IMR-90 (cell line): ENCODE measurements at places on chromosomes 11 and 22. TPM values are rescaled to one million over a fixed set of nuclear protein-coding genes. Genes with fewer than 3 reads are reported as not detected.
A peak's percentile ranks its signal among the peaks of the same experiment; 100 is the strongest.

Gene PPARA
- total RNA-seq: 6.1 and 7.0 TPM in 2 replicates

GRCh38 chr11:60991457-60991856 lies 20.0 kb downstream of the CD6 start:
- H3K27ac ChIP-seq: no peak overlapping the region
- no peak for DNase-seq
- H3K27me3 ChIP-seq: peaks cover 49% of the 10 kb centered on the region
- no peaks in the 10 kb centered on the region for H3K4me1 ChIP-seq

DNA sequence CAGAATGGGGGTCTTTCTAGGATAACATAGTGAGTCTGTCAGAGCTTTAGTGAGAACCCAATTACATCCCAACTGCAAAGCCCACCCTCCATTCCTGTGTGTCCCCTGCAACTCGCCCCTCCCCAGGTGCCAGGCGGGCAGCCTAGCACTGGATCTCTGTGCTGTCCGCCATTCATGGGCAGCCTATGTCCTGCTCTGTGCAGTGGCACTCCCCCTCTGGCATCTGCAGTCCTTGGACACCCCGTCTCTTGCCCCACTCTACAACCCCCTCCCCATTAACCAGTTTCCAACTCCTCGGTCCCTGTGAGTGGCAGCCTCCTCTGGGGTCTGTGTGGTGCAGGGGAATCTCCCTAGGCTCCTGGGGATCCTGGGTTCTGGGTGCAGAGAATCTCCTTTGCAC lies 37.0 kb downstream of the MYO7A start:
- no peaks in the 10 kb centered on the region for H3K36me3 ChIP-seq
- H3K27ac ChIP-seq: no peak overlapping the region
- no peak overlapping the region for H3K4me3 ChIP-seq

DNA sequence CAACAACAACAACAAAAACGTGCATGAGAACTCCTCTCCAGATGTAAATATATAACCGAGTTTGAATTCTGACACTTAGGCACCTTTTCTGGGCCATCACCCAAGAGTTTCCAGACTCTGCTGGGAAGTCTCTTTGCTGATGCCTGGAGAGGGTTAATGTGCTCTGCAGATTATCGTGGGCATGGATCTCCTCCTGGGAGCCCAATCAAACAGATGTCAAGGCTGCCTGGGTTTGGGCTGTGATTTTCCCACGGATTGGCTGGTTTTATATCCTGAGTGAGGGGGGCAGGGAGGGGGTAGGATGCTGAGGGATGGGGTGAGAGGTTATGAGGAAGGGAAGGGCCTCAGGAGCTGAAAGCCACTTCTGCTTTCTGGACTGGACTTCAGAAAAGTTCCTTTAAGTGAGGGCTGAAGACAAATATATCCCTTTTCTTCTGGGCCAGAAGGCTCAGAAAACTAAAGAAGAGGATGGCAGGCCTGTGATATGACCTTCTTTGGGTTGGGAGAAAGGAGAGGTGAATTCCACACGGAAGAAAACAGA lies 4.2 kb downstream of the ELF5 start:
- no peaks in the 10 kb centered on the region for H3K36me3 ChIP-seq
- H3K4me1 ChIP-seq: peaks cover 3% of the 10 kb centered on the region; the same call in 1 of the 2 replicates
- no peak overlapping the region for H3K4me3 ChIP-seq
- DNase-seq: no peak

DNA sequence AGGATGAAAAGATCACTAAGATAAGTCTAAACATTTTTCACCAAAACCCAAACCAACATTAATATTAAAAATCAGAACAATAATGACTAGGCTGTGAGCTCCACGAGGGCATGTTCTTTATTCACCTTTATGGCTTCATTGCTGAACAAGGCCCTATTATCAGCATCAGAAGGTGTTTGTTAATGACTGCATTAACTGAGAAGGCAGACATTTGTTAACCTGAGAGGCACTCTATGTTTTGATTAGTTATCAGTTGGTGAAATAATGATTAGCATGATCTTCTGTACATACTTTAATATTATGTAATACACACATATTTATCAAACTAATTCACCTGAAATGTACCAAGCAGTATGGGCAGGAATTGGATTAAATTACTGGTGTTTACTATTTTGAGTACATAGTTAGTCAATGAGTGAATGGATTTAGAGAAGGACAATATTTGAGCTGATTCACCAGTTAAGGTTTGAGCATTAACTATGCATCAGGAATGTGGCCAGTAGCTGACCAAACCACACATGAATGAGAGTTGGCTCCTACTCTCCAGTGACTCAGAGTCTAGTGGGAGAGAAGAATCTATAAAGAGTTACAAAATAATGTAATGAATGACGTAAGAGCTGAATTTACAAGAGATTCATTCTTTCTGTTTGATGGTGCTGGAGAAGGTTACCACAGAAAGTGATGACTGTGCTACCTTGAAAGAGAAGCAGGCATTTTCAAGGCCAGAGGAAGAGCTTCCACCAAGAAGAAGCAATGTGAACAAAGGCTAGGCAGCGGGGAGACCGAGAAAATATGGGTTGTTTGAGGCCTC lies 6.7 kb downstream of the IL18 start:
- H3K4me1 ChIP-seq: peaks cover 9% of the 10 kb centered on the region
- H3K27ac ChIP-seq: peak overlapping the region; percentile 62
- H3K36me3 ChIP-seq: no peaks in the 10 kb centered on the region
- peak; percentile 100 for DNase-seq

DNA sequence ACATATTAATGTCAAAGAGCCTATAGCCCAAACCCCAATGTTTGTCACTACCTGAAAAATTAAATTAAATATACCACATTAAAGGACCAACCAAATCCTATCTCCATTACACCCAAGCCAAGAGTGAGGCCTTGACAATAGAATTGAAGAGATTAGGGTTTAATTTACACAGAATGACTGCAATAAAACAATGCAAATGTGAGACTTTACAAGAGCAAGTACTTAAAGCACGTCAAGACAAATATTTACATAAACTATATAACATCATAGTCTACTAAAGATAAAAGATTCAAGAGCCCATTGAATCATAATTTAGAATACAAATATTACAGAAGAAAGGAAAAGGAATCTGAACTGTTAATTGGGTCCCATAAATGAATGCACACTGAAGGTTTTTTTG lies 85.6 kb downstream of the CADM1 start:
- peaks cover 2% of the 10 kb centered on the region for H3K4me1 ChIP-seq
- DNase-seq: no peak
- H3K4me3 ChIP-seq: no peak overlapping the region
- H3K36me3 ChIP-seq: no peaks in the 10 kb centered on the region
- no peaks in the 10 kb centered on the region for H3K27me3 ChIP-seq

Gene SCGB1D4
- total RNA-seq: not detected in 2 replicates

GRCh38 chr22:24030186-24030702 lies 19.1 kb downstream of the CABIN1 start:
- H3K27ac ChIP-seq: no peak overlapping the region
- no peak overlapping the region for H3K4me3 ChIP-seq
- H3K4me1 ChIP-seq: no peaks in the 10 kb centered on the region
- DNase-seq: no peak
- H3K36me3 ChIP-seq: peaks cover 3% of the 10 kb centered on the region; the same call in 1 of the 2 replicates

GRCh38 chr22:20389288-20389687 lies 4.7 kb upstream of the ZNF74 start:
- H3K27ac ChIP-seq: no peak overlapping the region
- no peak overlapping the region for H3K4me3 ChIP-seq
- no peak for DNase-seq
- H3K27me3 ChIP-seq: peaks cover 2% of the 10 kb centered on the region; the same call in 1 of the 2 replicates

DNA sequence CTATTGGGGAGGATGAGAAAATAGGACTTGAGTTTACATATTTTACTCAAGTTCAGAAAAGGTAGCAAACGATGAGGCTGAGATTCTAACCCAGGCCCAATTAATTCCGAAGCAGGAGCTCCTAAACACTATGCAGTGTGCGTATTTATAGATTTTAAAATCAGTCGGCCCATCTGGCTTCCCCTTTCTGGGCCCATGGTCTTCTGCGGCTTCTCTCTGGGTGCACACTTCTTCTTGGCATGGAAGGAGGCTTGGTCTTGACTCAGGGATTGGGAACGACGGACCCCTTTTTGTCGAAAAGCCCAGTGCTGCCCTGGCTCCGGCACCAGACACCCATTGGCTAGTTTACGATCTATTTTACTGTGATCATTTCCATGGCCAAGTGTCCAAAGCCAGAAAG lies 1433.8 kb downstream of the BRD1 start:
- H3K36me3 ChIP-seq: no peaks in the 10 kb centered on the region
- H3K27me3 ChIP-seq: no peaks in the 10 kb centered on the region
- no peaks in the 10 kb centered on the region for H3K4me1 ChIP-seq
- H3K4me3 ChIP-seq: no peak overlapping the region
- H3K27ac ChIP-seq: no peak overlapping the region
- no peak for DNase-seq

- no peaks in the 10 kb centered on the region for H3K27me3 ChIP-seq
- no peaks in the 10 kb centered on the region for H3K4me1 ChIP-seq
- DNase-seq: no peak
- no peak overlapping the region for H3K4me3 ChIP-seq
These were observed 46.2 kb downstream of the AMBRA1 start for GRCh38 chr11:46547579-46547978.

Gene GAB4
- total RNA-seq: not detected in 2 replicates

GRCh38 chr22:37330200-37331033 lies 48.1 kb downstream of the CYTH4 start:
- H3K27ac ChIP-seq: no peak overlapping the region; the same call in 1 of the 2 replicates
- H3K27me3 ChIP-seq: peaks cover 12% of the 10 kb centered on the region
- DNase-seq: peak; percentile 90
- peaks cover 24% of the 10 kb centered on the region for H3K4me1 ChIP-seq

Gene FXYD2
- total RNA-seq: not detected in 2 replicates
